SIG-M5 (cell line): ENCODE measurements at places on chromosomes 4 and X.

- peak; percentile 76 for DNase-seq
Measured at GRCh38 chr4:120658772-120659171, 263.8 kb downstream of the PRDM5 start.

- DNase-seq: no peak
Measured at GRCh38 chrX:46559062-46559461, 13.8 kb upstream of the ZNF674 start.

DNA sequence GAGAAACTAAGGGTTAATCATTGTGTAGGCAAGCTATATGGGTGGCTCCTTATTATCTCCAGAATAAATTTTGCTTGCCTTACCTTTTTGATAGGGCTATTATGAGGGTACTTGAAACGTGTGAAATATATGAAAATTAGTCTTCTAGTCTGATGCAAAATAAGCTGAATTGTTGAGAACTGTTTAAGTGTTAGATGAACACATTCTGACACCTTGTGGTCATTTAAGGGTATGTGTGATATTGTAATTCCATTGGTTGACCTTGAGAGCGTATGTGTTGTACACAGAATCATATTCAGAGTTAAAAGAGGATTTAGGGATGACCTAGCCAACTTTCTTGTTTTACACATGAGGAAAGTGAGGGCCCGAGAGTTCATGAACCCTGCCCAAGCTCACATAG is 44.6 kb upstream of the LINC00632 start:
- DNase-seq: no peak

- DNase-seq: peak; percentile 41
Measured at GRCh38 chr4:83217721-83218522, 66.7 kb downstream of the COQ2 start.
